ENCODE measurements at places on chromosomes 5 and 9.

GRCh38 chr9:123940721-123941523 lies 11.0 kb upstream of the DENND1A start:
- H3K36me3 ChIP-seq = no peaks in the 10 kb centered on the region
- no peaks in the 10 kb centered on the region for H3K4me1 ChIP-seq
- no peak overlapping the region for H3K4me3 ChIP-seq
- DNase-seq = no peak

- no peak overlapping the region for H3K4me3 ChIP-seq
- DNase-seq = no peak
- no peaks in the 10 kb centered on the region for H3K36me3 ChIP-seq
- H3K4me1 ChIP-seq = no peaks in the 10 kb centered on the region
- no peak overlapping the region for H3K27ac ChIP-seq
- H3K27me3 ChIP-seq = no peaks in the 10 kb centered on the region
These were observed 92.0 kb downstream of the SPEF2 start for GRCh38 chr5:35709688-35710087.

DNA sequence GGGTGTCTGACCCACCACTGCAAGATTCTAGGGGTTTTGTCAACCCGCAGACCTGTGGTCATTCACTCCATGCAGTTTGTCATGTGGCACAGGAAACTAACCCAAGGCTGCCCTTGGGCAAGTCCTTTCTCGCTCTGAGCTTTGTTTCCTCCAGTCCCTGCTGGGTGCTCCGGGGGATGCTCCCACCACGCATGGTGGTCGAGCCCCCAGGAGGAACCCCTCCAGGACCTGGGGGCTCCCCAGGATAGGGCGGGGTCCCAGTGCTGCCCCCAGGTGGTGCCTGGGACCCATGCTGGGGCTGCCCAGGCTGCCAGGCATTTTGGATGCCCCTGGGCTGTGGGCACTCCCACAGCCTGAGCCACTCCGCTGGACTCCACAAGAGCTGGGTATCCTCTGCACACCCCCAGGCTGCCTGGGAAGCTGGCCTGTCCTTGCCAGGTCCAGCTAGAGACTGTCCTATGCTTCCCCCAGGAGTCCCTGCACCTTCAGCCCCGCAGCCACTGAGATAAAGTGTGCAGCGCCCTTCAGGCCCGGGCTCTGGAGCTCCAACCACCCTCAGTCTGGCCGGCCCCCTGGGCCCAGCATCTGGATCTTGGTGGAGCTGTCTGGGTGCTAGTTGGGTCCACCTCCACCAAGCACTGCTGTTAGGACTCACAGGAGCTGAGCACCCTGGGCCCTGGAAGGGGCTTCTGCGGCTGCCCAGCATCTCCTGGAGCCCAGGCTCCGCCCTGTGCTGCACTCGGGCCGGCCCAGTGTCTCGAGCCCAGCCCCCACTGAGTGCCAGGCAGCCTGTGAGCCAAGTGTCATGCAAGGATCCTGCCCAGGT lies 104.3 kb downstream of the PHF2 start:
- no peaks in the 10 kb centered on the region for H3K27me3 ChIP-seq
- H3K4me3 ChIP-seq = no peak overlapping the region
- H3K4me1 ChIP-seq = no peaks in the 10 kb centered on the region
- H3K36me3 ChIP-seq = peaks cover 14% of the 10 kb centered on the region
- DNase-seq = no peak
- no peak overlapping the region for H3K27ac ChIP-seq

GRCh38 chr5:176664479-176664878 lies 17.2 kb downstream of the TSPAN17 start:
- no peak overlapping the region for H3K27ac ChIP-seq
- H3K36me3 ChIP-seq = no peaks in the 10 kb centered on the region
- H3K4me3 ChIP-seq = no peak overlapping the region
- peaks cover 6% of the 10 kb centered on the region for H3K4me1 ChIP-seq

DNA sequence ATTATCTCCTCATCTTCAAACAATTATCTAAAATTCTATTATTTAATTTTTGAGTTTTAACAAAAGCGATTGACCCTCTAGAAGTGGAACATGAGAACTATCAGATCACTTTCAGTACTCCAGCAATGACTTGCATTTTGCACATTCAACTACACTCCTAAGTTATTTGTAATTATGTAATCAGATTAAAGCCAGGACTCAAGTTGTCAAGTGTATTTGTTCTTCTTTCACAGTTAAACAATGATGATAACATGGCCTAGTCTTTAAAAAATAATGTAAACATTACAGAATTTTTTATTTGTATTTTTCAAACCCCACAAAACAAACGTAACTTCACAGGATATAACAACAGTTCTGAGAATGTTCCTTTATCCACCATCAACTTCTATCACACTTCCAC lies 2148.9 kb upstream of the ACO1 start:
- no peak for DNase-seq
- H3K27ac ChIP-seq = no peak overlapping the region
- no peaks in the 10 kb centered on the region for H3K36me3 ChIP-seq
- no peaks in the 10 kb centered on the region for H3K4me1 ChIP-seq
- H3K27me3 ChIP-seq = no peaks in the 10 kb centered on the region

DNA sequence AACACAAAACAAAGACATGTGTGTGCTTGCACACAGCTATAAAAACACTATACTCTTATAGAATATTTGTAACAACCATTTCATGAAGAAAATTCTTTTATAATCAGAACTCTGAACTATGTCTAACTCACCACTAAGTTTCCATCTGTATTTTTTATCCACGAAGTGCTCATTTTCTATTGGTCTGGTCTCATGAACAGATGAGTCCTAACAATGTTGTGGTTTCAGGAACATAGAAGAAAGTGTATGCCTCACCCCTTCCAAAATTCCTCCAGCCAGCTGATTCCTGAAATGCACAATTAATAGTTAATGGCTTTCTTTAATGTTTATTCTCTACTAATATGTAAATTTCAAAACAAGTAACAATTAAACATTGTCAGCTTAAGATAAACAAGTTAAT lies 325.3 kb upstream of the GRAMD2B start:
- no peaks in the 10 kb centered on the region for H3K36me3 ChIP-seq
- no peaks in the 10 kb centered on the region for H3K27me3 ChIP-seq
- H3K27ac ChIP-seq = no peak overlapping the region
- DNase-seq = no peak

GRCh38 chr9:115832031-115832430 lies 321.6 kb upstream of the PAPPA start:
- H3K36me3 ChIP-seq = no peaks in the 10 kb centered on the region
- no peak overlapping the region for H3K4me3 ChIP-seq
- no peaks in the 10 kb centered on the region for H3K4me1 ChIP-seq
- no peaks in the 10 kb centered on the region for H3K27me3 ChIP-seq

GRCh38 chr9:103991001-103991400 lies 103.1 kb upstream of the SMC2 start:
- no peaks in the 10 kb centered on the region for H3K27me3 ChIP-seq
- no peaks in the 10 kb centered on the region for H3K4me1 ChIP-seq
- H3K36me3 ChIP-seq = no peaks in the 10 kb centered on the region
- H3K27ac ChIP-seq = no peak overlapping the region
- no peak for DNase-seq

GRCh38 chr9:126773004-126773607 lies 31.7 kb upstream of the ZBTB43 start:
- no peak for DNase-seq
- H3K27me3 ChIP-seq = peaks cover 62% of the 10 kb centered on the region
- no peak overlapping the region for H3K4me3 ChIP-seq
- H3K27ac ChIP-seq = no peak overlapping the region
- H3K4me1 ChIP-seq = no peaks in the 10 kb centered on the region

DNA sequence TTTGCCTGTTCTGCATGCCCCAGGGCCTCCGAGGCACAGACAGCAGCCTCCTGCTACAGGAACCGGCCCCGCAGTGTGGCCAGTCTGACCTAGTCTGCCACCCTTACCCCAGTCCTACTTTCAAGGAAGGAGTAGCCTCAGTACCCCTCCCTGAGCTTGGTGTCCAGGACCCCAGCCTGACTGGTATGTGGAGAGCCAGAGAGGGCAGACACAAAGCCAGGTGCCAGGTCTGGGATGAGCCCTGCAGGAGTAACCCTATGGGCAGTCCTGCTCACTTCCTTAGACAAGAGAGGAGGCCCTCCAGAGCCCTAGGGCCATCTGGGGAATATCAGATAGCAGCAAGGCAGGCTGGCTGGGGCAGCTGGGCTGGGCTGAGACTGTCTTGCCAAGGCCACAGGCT lies 67.8 kb downstream of the NRG2 start:
- H3K27me3 ChIP-seq = peaks cover 4% of the 10 kb centered on the region
- H3K4me3 ChIP-seq = no peak overlapping the region
- DNase-seq = no peak
- H3K27ac ChIP-seq = no peak overlapping the region
- no peaks in the 10 kb centered on the region for H3K4me1 ChIP-seq
- H3K36me3 ChIP-seq = no peaks in the 10 kb centered on the region

DNA sequence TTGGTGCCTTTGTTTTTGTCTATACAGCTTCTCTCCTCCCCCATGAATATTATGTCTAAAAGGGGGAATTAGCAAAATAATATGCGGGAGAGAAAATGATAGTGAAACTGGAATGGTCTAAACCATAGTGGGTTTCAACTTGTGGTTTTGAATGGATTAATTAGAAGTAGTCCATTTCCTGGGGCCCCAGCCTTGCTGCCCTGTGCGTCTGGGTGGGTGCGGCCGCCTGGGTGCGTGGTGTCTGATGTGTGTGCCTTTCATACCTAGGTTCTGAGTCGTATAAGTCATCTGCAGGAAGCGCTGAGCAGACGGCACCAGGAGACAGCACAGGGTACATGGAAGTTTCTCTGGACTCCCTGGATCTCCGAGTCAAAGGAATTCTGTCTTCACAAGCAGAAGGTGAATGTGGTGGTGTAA lies 120.0 kb upstream of the CACNA1B start:
- H3K4me1 ChIP-seq = peaks cover 24% of the 10 kb centered on the region
- no peaks in the 10 kb centered on the region for H3K27me3 ChIP-seq
- H3K27ac ChIP-seq = no peak overlapping the region

DNA sequence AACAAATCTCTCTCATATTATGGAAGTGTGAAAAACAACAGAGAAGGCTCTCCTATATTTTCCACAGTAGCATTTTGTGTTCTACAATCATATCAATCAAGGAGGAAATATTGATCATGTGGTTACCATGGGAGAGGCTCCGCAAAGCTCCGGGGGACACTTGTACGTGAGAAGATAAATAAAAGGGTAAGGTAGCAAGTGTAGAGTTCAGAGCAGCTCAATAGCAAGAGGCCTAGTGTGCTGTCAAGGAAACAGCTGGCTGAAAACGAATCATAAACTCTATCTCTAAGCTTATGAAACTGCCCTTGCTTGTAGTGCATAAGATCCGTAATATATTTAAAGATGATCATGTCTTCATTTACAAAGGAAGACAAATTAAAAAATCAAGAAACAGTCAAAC lies 57.5 kb downstream of the CDH18 start:
- peaks cover 18% of the 10 kb centered on the region for H3K4me1 ChIP-seq
- no peak for DNase-seq
- H3K27ac ChIP-seq = no peak overlapping the region
- no peaks in the 10 kb centered on the region for H3K36me3 ChIP-seq

DNA sequence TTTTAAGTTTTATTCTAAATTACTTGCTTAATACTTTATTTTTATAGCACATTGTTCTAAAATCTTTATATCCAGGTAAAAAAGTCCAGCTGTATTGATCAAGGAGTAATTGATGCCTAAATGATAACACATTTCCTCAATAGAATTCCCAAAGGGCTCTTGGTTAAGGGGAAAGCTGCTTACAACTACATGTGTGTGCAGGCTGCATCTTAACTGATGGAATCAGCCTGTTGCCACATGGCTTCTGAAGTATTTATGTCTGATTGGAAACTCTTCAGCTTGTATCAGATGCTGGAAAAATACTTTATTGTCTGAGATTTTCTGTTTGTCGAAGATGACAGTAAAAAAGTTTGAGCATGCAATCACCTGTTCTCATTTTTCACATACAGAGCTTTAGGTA lies 182.6 kb downstream of the FBXL7 start:
- no peaks in the 10 kb centered on the region for H3K27me3 ChIP-seq
- H3K4me3 ChIP-seq = no peak overlapping the region
- no peak overlapping the region for H3K27ac ChIP-seq
- no peaks in the 10 kb centered on the region for H3K36me3 ChIP-seq

- no peaks in the 10 kb centered on the region for H3K27me3 ChIP-seq
- no peaks in the 10 kb centered on the region for H3K4me1 ChIP-seq
- H3K27ac ChIP-seq = no peak overlapping the region
These were observed 382.5 kb downstream of the PLK2 start for GRCh38 chr5:58077416-58077815.

DNA sequence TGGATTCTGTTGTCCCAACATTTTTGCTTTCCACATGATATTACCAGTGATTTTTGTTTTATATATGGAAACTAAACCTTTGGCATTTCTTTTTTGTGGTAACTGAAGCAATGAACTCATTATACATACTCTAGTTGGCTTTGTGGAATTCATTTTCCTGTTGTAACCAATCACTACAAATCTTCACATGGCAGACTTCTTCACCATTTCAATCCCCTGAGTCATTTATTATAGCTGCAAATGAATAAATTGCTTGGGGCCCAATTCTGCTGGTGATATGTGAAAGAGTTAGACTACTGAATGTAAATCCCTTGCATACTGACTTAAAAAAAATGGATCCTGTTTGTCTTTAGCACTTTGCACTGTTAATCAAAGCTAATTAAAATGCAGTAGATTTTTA lies 1709.6 kb upstream of the WWC1 start:
- DNase-seq = no peak
- no peak overlapping the region for H3K27ac ChIP-seq
- H3K36me3 ChIP-seq = no peaks in the 10 kb centered on the region
- no peaks in the 10 kb centered on the region for H3K4me1 ChIP-seq
- no peak overlapping the region for H3K4me3 ChIP-seq

DNA sequence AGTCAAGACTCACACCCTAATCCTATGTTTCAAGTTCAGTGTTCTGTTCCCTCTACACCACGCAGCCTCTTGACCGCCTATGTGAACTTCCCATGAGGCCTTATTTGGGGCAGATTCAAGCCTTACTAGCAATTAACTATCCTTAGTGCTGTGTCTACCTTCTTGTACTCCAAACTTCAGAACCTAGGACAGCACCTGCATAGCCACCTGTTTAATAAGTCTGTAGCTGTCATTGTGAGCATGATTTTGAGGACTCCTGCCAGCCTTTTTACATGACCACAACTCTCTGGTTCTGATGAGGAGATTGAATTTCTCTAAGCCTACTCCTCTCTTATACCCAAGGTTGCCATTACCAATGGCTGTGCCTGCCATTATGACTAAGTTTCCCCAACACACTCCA lies 50.8 kb upstream of the PCSK1 start:
- H3K27ac ChIP-seq = no peak overlapping the region
- DNase-seq = no peak

DNA sequence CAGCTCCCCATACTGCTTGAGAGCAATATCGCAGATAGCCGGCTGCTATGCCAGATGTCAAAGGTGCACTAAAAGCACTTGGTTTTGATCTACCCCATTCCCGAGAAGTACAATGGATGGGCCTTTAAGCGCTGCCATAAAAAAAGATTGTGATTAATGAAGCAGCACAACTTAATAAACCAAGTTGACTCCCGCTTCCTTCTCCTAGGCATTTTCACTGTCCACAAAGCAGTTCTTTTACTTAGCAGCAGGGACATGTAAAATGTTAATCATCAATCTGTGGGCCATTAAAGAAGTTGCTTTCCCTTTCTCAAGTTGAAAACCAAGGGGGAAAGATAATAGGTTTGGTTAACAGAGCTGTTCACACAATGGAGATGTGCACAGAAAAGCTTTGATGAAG lies 176.4 kb downstream of the TRPM6 start:
- H3K36me3 ChIP-seq = no peaks in the 10 kb centered on the region
- H3K4me1 ChIP-seq = no peaks in the 10 kb centered on the region
- no peaks in the 10 kb centered on the region for H3K27me3 ChIP-seq
- H3K4me3 ChIP-seq = no peak overlapping the region

GRCh38 chr5:57650360-57651069 lies 167.9 kb upstream of the ACTBL2 start:
- no peaks in the 10 kb centered on the region for H3K36me3 ChIP-seq
- H3K4me3 ChIP-seq = no peak overlapping the region
- H3K4me1 ChIP-seq = no peaks in the 10 kb centered on the region

Measured in esophagus squamous epithelium (tissue), 5 donors.